ENCODE measurements at places on chromosomes 3 and 15.

DNA sequence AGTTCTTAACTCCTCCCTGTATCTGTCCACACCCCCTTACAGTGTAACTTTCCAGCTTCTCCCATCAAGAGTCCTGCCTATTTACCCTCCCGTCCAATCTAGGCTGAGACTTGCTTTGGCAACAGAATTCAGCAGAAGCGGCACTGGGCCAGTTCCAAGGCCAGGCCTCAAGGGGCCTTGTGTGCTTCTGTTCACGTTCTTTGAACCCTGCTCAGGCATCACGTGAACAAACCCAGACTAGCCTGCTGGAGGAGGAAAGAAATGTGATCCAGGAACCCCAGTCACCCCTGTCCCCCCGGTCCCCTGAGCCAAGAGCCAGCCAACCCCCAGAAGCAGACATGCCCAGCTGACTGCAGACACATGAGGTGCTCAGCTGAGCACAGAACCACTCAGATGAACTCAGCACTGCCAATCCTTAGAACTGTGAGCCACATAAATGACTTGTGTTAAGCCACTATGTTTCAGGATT lies 76.1 kb upstream of the DCLK3 start:
- no peak for DNase-seq

- peak; percentile 96 for DNase-seq
Observed at GRCh38 chr15:62883938-62884479, 158.5 kb upstream of the TPM1 start.

DNA sequence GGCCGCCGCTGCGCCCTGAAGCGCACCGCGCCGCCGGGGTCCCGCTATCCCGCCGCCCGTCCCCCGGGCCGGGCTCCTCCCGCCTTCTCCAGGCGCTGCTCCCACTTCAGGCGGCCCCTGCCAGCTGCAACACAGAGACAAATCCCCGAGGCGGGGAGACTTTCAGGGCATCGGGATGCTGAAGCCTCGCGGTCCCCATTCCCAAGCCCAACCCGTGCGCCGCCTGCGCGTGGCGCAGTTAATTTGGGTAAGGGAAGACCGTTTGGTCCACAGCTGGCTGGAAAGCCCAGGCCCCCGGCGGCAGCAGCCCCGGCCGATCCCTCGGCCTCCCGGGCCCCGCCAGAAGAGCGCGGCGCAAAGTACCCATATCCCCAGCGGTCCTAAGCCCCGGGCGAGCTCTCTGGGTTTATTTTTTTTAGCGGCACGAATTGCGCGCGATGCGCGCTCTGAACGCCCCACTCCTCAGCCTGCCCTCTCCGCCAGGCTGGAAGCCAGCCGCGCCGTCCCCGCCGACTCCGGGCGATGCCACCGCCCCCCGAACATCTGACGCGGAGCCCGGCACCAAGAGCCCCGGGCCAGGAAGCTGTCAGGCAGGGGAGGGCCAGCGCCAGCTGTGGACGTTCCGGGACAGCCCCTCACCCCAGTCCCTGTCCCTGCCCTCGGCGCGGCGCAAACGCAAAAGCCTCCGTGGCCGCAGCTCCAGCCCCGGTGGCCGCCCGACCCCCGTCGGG lies 517 bp downstream of the FBN1 start:
- DNase-seq = peak; percentile 76

- DNase-seq = peak; percentile 13
Observed at GRCh38 chr3:57446318-57446841, 97.8 kb downstream of the DNAH12 start.

DNA sequence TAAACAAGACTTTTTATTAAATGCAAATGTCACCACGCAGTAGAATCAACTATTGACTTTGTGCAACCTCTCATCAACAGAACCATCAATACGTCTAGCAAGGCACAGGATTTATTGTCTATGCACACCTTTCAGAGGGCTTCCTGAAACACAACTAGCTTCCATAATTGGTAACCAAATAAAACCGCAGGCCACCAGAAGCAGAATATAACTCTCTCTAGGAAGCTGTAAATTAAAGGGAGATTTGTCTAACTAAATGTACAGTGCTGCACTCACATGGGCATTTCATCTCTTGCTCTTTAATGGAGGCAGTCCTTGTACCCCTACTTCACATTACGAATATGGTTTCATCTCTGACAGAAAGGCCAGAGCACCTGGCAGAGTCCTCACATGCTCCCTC lies 93.0 kb downstream of the FHIT start:
- DNase-seq = no peak

DNA sequence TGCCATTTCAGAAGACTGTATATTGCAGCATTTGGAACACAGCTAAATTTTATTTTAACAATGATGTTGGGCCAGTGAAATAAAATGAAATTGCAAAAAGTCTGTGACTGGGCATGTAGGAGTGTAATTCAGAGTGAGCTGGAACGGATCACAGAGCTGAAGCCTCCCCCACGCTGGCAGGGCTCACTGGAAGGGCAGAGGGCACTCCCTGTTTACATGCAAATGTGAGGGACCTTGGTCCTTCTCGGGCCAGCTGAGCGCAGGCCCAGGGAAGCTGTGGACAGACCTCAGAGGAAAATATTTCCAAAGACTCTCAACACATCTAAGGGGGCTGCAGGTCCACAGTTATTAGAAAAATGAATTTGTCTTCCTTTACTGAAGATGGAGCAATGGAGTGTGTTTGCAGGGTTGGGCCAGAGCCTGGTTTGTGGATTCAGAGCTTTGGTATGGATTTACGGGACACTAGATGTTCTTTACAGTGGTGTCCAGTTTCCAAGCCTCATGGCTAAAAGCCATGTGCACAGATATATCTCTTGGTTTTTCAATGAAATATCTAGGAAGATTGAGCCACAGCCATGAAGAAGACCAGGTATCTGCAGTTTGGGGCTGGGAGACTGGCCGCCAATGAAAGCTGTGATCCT lies 32.0 kb downstream of the TRPM1 start:
- DNase-seq = peak; percentile 74

DNA sequence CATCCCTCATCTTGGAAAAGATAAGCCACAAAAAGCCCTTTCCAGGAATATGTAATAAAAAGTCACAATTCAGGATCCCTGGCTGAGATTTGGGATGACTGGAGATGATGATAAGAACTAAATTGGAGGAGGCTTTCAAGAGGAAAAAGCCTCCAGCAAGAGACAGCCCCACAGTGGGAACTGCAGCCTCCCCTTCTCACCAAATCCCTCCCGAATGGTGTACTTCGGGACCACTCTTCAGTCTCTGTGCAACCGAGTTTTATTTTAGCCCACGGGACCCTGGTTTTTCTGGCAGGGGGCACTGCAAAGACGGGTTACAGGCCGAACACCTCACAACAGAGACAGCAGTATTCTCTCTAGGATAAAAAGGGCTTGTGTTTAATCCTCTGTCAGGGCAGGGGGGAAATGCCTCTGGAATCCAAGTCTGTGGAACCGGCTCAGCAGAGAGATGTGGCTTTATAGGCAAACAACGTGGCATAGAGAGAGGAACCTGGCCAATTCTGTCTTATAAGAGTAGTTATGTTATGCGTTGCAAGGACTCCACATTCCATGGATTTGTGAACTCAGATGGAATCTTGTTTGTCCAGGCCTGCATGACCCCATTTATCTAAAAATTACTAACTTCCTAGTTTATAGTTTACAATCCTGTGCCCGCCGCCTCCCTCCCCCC lies 1.2 kb upstream of the LMCD1 start:
- DNase-seq = peak; percentile 90

- DNase-seq = no peak
Observed at GRCh38 chr3:10280177-10280529, 12.6 kb downstream of the GHRL start.

DNA sequence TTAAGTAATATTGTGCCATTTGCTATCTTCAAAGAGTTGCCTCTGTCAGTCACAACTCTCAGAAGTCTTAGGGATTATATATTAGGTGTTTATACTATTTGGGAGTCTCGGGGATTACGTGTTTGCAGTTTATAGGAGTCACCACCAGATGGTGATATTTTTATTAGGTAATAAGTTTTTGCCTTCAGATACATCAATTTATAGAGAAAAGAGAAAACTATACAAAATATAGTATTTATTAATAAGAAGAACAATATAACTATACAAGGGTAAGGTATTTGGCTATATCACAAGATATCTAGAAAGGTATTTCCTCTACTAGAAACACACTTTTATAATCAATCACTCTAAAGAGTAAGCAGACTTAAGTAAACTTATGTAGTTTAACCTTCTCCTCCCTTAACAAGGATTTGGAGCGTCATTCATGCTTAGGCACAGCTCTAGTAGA lies 10.7 kb upstream of the DHX36 start:
- DNase-seq = peak; percentile 46

Data from EH (cell line).